Foreskin keratinocyte (primary cell): ENCODE measurements at places on chromosomes 1 and 21. TPM values are rescaled to one million over a fixed set of nuclear protein-coding genes. Genes with fewer than 3 reads are reported as not detected.

Gene KCNN3
- polyA plus RNA-seq = not detected in 2 replicates

Gene GCSAML
- polyA plus RNA-seq = not detected in 2 replicates

Gene C2CD4D
- 0.14 and 0.19 TPM in 2 replicates for polyA plus RNA-seq

Gene AIRE
- polyA plus RNA-seq = not detected in 2 replicates

Gene KCNE2
- not detected in 2 replicates for polyA plus RNA-seq

Gene FNDC7
- polyA plus RNA-seq = 0.01 TPM in 1 of 2 replicates, not detected in the other

Gene TMOD4
- 0.29 and 0.45 TPM in 2 replicates for polyA plus RNA-seq

Gene PEAR1
- 3.3 and 4.0 TPM in 2 replicates for polyA plus RNA-seq

Gene FAM163A
- polyA plus RNA-seq = not detected in 2 replicates

Gene ZNF593OS
- polyA plus RNA-seq = 0.08 TPM in 1 of 2 replicates, not detected in the other

Gene KIFAP3
- polyA plus RNA-seq = 16.5 TPM in 2 replicates

Gene DCDC2B
- not detected in 2 replicates for polyA plus RNA-seq

Gene FAM72A
- 4.1 and 6.0 TPM in 2 replicates for polyA plus RNA-seq

Gene OPTC
- polyA plus RNA-seq = not detected in 2 replicates

Gene VASH2
- 0.06 and 0.07 TPM in 2 replicates for polyA plus RNA-seq

Gene TMEM269
- polyA plus RNA-seq = 0.02 TPM in 1 of 2 replicates, not detected in the other

Gene SYDE2
- 0.19 and 0.30 TPM in 2 replicates for polyA plus RNA-seq

Gene DPYD
- polyA plus RNA-seq = 0.71 and 0.94 TPM in 2 replicates

Gene PGLYRP4
- polyA plus RNA-seq = 0.13 and 0.44 TPM in 2 replicates

Gene TMEM240
- 0.79 TPM in 2 replicates for polyA plus RNA-seq

Gene S100A16
- polyA plus RNA-seq = 1,700 and 1,899 TPM in 2 replicates

Gene GJA4
- polyA plus RNA-seq = 0.10 and 0.18 TPM in 2 replicates

Gene PAFAH2
- 5.3 and 5.4 TPM in 2 replicates for polyA plus RNA-seq

Gene WNT3A
- polyA plus RNA-seq = 0.02 and 0.07 TPM in 2 replicates

Gene FCER1G
- 0.27 and 0.43 TPM in 2 replicates for polyA plus RNA-seq

Gene ADGRB2
- polyA plus RNA-seq = 2.4 and 2.7 TPM in 2 replicates

Gene FMO3
- polyA plus RNA-seq = not detected in 2 replicates

Gene PTPN22
- polyA plus RNA-seq = 0.03 and 0.17 TPM in 2 replicates

Gene ADAMTSL4
- polyA plus RNA-seq = 1.3 and 2.1 TPM in 2 replicates

Gene NCF2
- polyA plus RNA-seq = 1.7 and 3.5 TPM in 2 replicates

Gene USH2A
- polyA plus RNA-seq = not detected in 2 replicates

Gene BLACAT1
- 0.82 and 1.0 TPM in 2 replicates for polyA plus RNA-seq

Gene LAX1
- polyA plus RNA-seq = 0.03 TPM in 2 replicates

Gene ATP1A2
- not detected in 2 replicates for polyA plus RNA-seq

Gene APOBEC4
- not detected in 2 replicates for polyA plus RNA-seq

Gene SPRR2F
- not detected in 2 replicates for polyA plus RNA-seq

Gene KRTAP10-3
- not detected in 2 replicates for polyA plus RNA-seq

Gene GBP4
- 0.01 TPM in 2 replicates for polyA plus RNA-seq

Gene S100A2
- polyA plus RNA-seq = 28,573 and 30,723 TPM in 2 replicates

Gene GNG4
- 0.19 and 0.20 TPM in 2 replicates for polyA plus RNA-seq

Gene RBBP4
- 44.9 and 51.5 TPM in 2 replicates for polyA plus RNA-seq

Gene XPR1
- 6.7 and 8.3 TPM in 2 replicates for polyA plus RNA-seq

Gene FHL3
- polyA plus RNA-seq = 22.9 and 32.8 TPM in 2 replicates

Gene IL19
- polyA plus RNA-seq = not detected in 2 replicates

Gene GABRD
- not detected in 2 replicates for polyA plus RNA-seq

Gene ENTREP3
- polyA plus RNA-seq = 40.0 and 44.8 TPM in 2 replicates

Gene TRIM46
- 3.6 and 3.8 TPM in 2 replicates for polyA plus RNA-seq

Gene MCOLN3
- 1.9 and 2.1 TPM in 2 replicates for polyA plus RNA-seq

Gene DNASE2B
- polyA plus RNA-seq = not detected in 2 replicates

Gene LRRC42
- 52.0 and 71.4 TPM in 2 replicates for polyA plus RNA-seq

Gene AADACL3
- not detected in 2 replicates for polyA plus RNA-seq

Gene TPTE
- not detected in 2 replicates for polyA plus RNA-seq

Gene UMODL1
- polyA plus RNA-seq = not detected in 2 replicates

Gene DYRK1A
- polyA plus RNA-seq = 4.9 and 5.5 TPM in 2 replicates

Gene TCP10L
- polyA plus RNA-seq = 0.37 and 0.63 TPM in 2 replicates

Gene CYP2J2
- polyA plus RNA-seq = 5.9 and 6.9 TPM in 2 replicates
